PC-3 (cell line): ENCODE measurements at places on chromosomes 13 and 19. TPM values are rescaled to one million over a fixed set of nuclear protein-coding genes. Genes with fewer than 3 reads are reported as not detected.

GRCh38 chr19:9037400-9038062, 27.3 kb upstream of the MUC16 start:
- peak; percentile 43 for DNase-seq

- DNase-seq = no peak
These were observed 132.6 kb downstream of the COG6 start for GRCh38 chr13:39788102-39788501.

- DNase-seq = no peak
These were observed 19.6 kb upstream of the SLC15A1 start for GRCh38 chr13:98771838-98772611.

- DNase-seq = peak; percentile 63
These were observed 55.8 kb downstream of the NALCN start for GRCh38 chr13:101360525-101360924.

The CYP4F12 gene
- total RNA-seq = not detected in 2 replicates
